ENCODE measurements at places on chromosomes 2 and 18.

- no peak overlapping the region for H3K27ac ChIP-seq
- H3K27me3 ChIP-seq: peaks cover 33% of the 10 kb centered on the region
- DNase-seq: no peak
Observed at GRCh38 chr18:2410688-2411087, 160.6 kb downstream of the METTL4 start.

DNA sequence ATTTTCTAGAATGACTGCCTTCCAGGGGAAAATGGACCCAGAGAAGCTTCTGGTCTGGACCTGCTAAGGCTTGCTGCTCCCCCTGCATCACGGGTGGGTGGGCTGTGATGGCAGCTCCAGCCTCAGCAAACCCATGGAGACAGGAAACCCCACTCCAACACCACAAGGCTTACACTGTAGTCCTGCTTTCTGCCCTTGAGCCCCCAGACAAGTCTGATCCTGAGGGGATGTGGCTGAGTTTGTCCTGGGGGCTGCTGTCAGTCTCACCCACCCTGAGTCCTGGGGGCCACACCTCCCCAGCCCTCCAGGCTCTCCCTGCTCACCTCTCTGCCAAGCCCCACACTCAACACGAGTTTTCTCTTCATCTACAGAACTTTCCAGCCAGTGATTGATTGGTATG is 279.4 kb downstream of the EIPR1 start:
- H3K4me1 ChIP-seq: no peaks in the 10 kb centered on the region
- peaks cover 79% of the 10 kb centered on the region for H3K27me3 ChIP-seq
- H3K36me3 ChIP-seq: no peaks in the 10 kb centered on the region
- H3K27ac ChIP-seq: no peak overlapping the region

GRCh38 chr2:62741954-62742722 is 36.6 kb downstream of the EHBP1 start:
- no peak for DNase-seq
- peaks cover 15% of the 10 kb centered on the region for H3K4me1 ChIP-seq
- no peak overlapping the region for H3K27ac ChIP-seq
- no peaks in the 10 kb centered on the region for H3K27me3 ChIP-seq

GRCh38 chr2:31729442-31730092 is 148.8 kb upstream of the SRD5A2 start:
- no peaks in the 10 kb centered on the region for H3K36me3 ChIP-seq
- H3K27me3 ChIP-seq: peaks cover 17% of the 10 kb centered on the region
- no peaks in the 10 kb centered on the region for H3K4me1 ChIP-seq
- no peak overlapping the region for H3K27ac ChIP-seq

GRCh38 chr2:70367722-70368323 is 66.0 kb upstream of the FAM136A start:
- no peak overlapping the region for H3K4me3 ChIP-seq
- DNase-seq: no peak
- H3K27me3 ChIP-seq: peaks cover 9% of the 10 kb centered on the region
- no peaks in the 10 kb centered on the region for H3K36me3 ChIP-seq
- no peak overlapping the region for H3K27ac ChIP-seq

GRCh38 chr2:61688369-61689334 is 150.5 kb upstream of the XPO1 start:
- no peak overlapping the region for H3K4me3 ChIP-seq
- H3K4me1 ChIP-seq: peaks cover 4% of the 10 kb centered on the region
- H3K27me3 ChIP-seq: no peaks in the 10 kb centered on the region
- no peak for DNase-seq
- H3K27ac ChIP-seq: no peak overlapping the region

DNA sequence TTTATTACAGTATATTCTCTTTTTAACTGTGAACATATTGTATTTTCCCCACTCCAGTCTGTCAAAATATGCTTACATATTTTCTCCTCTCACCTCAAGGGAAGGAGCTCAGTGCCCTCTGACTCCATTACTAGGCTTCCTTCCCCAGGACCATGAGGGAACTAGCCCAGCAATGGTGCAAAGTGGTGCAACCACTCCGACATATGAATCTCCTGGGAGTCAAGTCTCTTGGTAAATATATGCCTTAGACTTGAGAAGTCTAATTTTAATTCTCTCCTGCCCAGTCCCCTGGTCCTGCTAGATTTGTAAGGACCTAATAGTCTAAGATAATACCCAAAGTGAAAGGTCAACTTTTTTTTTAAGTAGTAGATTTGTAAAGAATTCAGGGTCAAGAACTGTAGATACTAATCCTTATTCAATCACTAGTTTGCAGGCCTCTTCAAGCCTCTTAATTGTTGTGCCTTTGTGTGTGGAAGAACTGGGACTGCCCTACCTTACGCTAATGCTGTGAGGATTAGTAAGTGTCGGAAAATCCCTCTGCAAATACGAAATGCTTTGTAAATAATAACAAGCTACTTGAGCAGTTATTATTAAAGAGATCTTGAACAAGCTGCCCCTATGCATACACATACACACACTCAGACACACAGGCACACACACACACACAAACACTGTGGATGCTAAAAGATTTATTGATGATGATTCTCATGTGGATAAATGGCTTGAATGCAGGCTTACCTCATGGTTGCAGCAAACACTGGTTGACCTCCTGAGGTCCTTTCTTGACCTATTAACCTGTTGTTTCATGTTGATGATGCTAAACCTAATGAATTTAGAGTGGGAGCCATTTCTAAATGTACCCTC is 251.2 kb upstream of the PARD3B start:
- no peaks in the 10 kb centered on the region for H3K4me1 ChIP-seq
- H3K27me3 ChIP-seq: peaks cover 48% of the 10 kb centered on the region
- no peak overlapping the region for H3K27ac ChIP-seq

DNA sequence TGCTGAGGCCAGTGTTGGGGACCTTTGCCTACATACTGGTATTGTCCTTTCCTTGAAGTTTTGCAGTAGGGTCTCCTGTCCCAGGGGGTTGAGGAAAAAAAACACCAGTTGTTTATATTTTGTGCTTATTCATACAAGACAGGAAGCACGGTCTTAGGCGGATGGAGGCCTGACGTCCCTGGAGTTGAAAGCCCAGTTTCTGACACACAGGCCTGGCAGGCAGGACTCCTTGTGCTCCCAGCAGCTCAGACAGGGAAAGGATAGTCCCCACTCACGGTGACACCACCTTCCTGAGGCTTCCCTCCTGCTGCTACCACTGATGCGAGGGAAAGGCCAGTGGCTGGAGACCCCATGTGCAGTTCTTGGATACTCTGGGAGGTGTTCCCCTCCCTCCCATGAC is 15.5 kb upstream of the SP100 start:
- no peaks in the 10 kb centered on the region for H3K4me1 ChIP-seq
- no peak overlapping the region for H3K4me3 ChIP-seq
- H3K27ac ChIP-seq: peak overlapping the region; percentile 15
- DNase-seq: no peak
- peaks cover 48% of the 10 kb centered on the region for H3K36me3 ChIP-seq
- no peaks in the 10 kb centered on the region for H3K27me3 ChIP-seq

DNA sequence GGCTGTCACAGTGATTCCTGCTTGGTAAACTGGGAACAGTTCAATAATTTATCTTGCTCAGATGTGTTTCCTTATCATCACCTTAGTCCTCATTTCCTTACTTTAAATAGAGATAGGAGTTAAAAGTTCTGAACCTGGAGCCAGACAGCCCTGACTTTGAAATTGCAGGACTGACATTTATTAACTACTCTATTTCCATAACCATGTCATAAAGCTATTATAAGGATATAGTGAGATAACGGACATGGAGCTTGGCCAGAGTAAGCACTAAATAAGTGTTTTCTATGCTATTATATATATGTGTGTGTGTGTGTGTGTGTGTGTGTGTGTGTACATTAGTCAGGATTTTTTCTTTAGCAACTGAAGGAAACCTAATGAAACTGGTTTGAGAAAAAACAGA is 13.1 kb downstream of the NT5DC4 start:
- no peak overlapping the region for H3K27ac ChIP-seq
- H3K36me3 ChIP-seq: no peaks in the 10 kb centered on the region
- no peak for DNase-seq
- H3K4me1 ChIP-seq: no peaks in the 10 kb centered on the region
- H3K27me3 ChIP-seq: no peaks in the 10 kb centered on the region

GRCh38 chr2:28327956-28328922 is 64.4 kb upstream of the FOSL2 start:
- H3K36me3 ChIP-seq: no peaks in the 10 kb centered on the region
- peak overlapping the region; percentile 49 for H3K27ac ChIP-seq
- H3K4me1 ChIP-seq: peaks cover 11% of the 10 kb centered on the region
- H3K27me3 ChIP-seq: no peaks in the 10 kb centered on the region

DNA sequence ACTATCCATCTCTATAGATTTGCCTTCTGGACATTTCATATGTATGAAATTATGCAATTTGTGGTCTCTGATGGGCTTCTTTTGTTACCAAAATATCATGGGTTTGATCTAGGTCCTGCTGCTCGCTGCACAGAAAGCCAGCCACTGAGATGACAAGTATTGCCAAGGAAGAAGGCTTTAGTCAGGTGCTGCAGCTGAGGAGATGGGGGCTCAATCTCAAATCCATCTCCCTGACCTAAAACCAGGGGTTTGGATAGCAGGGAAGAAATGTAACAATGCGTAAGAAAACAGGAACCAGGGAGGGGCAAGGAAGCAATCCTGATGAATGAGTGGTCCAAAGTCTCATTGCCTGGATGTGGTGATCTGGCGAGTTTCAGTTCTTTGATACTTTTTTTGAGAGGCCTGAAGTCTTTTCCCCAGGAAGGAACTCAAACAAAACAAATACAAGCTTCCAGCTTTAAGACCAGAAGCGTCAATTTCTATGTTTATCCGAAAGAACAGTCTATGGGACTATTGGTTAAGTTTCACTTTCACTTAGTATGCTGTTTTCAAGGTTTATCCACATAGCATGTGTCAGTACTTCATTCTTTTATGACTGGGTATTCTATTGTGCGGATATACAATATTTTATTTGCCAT is 3.4 kb upstream of the CKAP2L start:
- peaks cover 31% of the 10 kb centered on the region for H3K4me1 ChIP-seq
- H3K4me3 ChIP-seq: peak overlapping the region; percentile 75
- H3K27ac ChIP-seq: no peak overlapping the region

DNA sequence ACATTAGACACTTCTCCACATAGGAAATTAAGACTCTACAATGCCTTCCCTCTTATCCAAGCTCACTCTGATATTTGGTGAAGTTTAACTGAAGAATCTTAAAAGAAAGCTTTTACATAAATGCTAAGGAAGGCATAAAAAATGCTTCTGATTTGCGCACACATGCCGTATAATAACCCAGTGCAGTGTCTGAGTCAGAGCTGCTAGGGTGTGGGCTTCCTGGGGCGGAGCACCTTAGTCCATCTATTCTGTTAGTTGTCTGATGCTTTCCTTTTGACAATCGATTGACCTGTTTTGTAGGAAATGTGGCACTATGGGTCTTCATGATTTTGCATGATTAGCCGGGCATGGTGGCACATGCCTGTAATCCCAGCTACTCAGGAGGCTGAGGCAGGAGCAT is 231.5 kb downstream of the AFF3 start:
- no peak overlapping the region for H3K27ac ChIP-seq
- DNase-seq: no peak
- no peaks in the 10 kb centered on the region for H3K36me3 ChIP-seq
- H3K4me1 ChIP-seq: no peaks in the 10 kb centered on the region

DNA sequence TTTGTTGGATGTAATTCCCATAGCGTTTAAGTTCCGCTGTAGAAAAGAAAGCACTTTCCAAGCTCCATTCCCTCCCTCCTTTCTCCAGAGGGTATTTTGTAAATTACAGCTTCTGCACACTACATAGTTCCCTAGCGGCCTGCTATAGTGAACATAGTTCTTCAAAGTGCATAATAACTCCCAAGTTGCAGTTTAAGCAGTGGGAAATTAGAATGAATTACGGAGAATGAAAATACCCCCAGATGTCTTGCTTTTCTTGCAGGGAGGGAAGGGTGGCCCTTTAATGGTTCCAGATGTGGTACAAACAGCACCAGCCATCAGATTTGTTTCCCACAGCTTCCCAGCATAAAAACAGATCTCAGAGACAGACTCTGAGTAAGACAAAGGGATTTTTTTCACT is 893.9 kb downstream of the SUCLG1 start:
- DNase-seq: no peak
- no peaks in the 10 kb centered on the region for H3K27me3 ChIP-seq
- no peak overlapping the region for H3K27ac ChIP-seq

GRCh38 chr2:119950966-119951365 is 61.9 kb upstream of the EPB41L5 start:
- peak overlapping the region; percentile 65 for H3K27ac ChIP-seq
- H3K36me3 ChIP-seq: peaks cover 93% of the 10 kb centered on the region
- H3K27me3 ChIP-seq: no peaks in the 10 kb centered on the region
- no peak for DNase-seq
- peaks cover 32% of the 10 kb centered on the region for H3K4me1 ChIP-seq

DNA sequence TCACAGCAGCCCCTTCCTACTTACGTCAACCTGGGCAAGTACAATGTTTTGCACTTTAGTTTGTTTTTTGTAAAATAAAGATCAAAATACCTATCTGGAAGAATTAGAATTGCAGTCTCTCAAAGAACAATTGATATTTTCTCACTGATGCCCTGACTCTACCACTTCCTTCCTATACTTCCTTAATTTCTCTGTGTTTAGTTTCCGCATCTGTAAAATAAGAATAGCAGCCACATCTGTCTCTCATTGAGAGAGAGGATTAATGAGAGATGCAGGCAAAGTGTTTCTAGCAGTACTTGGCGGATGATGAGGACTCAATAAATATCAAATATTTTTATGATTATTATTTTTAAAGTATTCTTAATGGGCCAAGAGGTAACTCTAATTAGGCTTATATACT is 122.6 kb upstream of the PIEZO2 start:
- no peaks in the 10 kb centered on the region for H3K36me3 ChIP-seq
- H3K4me1 ChIP-seq: no peaks in the 10 kb centered on the region
- H3K27me3 ChIP-seq: no peaks in the 10 kb centered on the region
- no peak for DNase-seq
- no peak overlapping the region for H3K4me3 ChIP-seq
- H3K27ac ChIP-seq: no peak overlapping the region

DNA sequence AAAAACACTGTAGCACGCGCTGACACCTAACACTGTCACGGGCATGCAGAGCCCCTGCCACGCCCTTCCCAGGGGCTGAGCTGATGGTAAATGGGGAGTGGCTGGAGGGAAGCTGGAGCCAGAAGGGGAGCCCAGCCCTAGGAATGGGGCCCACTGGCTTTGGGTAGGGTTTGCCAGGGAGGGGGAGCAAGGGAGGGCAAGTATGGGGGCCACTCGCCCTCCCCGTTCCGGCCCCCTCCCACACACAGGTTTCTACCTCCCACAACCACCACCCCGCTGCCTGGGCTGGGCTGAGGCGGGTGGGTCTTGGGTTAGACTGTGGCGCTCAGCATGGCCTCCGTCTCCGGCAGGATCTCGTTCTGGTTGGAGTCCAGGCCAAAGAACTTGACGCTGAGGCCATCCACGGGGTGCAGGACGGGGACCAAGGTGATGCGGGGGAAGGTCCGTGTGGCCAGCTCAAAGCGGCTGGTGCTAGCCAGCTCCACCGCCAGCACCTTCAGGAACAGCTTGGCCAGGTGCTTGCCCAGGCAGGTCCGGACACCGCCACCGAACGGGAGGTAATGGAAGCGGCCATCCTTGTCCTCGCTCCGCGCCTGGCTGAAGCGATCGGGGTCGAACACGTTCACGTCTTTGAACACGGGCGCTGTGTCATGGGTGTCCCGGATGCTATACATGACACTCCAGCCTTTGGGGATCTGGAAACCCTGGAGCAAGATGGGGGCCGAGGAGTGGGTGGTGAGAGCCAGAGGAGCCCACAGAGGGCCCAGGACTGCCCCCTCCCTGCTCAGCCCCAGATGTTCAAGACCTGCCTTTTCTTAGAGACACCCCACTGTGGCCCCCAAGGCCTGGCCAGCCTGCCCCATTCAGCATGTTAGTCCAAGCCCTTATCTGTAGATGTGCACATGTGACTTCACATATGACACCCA is 15.5 kb downstream of the CYP26B1 start:
- H3K4me3 ChIP-seq: no peak overlapping the region
- DNase-seq: no peak
- H3K36me3 ChIP-seq: no peaks in the 10 kb centered on the region
- H3K27ac ChIP-seq: no peak overlapping the region
- H3K4me1 ChIP-seq: no peaks in the 10 kb centered on the region
